ENCODE measurements at places on chromosomes 16 and 17. TPM values are rescaled to one million over a fixed set of nuclear protein-coding genes. Genes with fewer than 3 reads are reported as not detected.

DNA sequence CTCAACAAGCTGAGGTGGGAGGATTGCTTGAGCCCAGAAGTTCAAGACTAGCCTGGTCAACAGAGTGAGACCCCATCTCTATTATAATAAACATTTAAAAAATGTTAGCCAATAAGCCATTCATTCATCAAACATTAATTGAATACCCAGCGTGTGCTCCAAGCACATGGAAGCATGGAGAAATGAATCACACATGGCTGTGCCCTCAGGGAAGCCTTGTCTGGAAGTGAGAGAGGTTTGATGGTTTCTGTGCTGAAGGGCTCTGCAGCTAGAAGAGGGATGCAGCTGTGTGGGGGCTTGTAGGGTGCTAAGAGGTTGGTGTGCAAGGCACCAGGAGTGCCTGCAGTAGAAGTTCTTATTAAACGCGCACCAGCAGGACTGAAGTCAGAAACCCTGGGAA is 11.2 kb downstream of the CYB5D2 start:
- DNase-seq = no peak

DNA sequence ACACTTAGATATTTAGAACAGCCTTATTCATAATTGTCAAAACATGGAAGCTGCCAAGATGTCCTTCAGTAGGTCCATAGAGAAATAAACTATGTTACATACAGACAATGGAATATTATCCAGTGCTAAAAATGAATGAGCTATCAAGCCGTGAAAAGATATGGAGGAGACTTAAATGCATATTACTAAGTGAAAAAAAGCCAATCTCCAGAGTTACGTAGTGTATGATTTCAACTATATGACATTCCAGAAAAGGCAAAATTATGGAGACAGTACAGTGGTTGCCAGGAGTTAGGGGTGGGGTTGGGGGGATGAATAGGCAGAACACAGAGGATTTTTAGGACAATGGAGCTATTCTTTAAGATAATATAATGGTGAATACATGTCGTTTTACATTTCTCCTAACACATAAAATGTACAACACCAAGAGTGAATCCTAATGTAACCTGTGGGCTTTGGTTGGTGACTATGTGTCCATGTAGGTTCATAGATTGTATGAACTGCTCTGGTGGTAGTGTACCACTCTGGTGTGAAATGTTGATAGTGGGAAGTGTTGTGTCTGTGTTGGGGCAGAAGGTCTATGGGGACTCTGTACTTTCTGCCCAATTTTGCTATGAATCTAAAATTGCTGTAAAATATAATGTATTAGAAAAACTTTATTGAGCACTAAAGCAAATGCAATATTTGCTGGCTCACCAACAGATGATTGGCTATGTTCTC is 122.6 kb downstream of the USP22 start:
- DNase-seq = no peak

Gene CPHXL2
- not detected for total RNA-seq

DNA sequence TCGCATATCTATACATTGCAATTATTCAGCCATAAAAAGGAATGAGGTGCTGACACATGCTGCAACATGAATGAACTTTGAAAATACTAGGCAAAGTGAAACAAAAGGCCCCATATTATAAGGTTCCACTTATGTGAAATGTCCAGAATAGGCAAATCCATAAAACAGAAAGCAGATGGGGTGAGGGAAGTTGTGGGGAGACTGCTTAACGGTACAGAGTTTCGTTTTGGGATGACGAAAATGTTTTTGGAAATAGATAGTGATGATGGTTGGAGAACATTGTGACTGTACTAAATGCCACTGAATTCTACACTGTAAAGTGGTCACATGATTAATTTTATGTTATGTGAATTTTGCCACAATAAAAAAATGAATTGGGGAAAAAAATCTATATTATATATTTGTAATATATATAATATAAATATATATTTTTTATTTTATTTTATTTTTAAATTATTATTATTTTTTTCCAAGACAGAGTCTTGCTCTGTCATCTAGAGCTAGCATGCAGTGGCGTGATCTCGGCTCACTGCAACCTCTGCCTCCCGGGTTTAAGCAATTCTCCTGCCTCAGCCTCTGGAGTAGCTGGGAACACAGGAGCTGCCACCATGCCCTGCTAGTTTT is 4.2 kb upstream of the GNA13 start:
- no peak for DNase-seq

Gene KDM8
- total RNA-seq = 14.8 TPM

Gene CLEC3A
- total RNA-seq = 3.5 TPM

DNA sequence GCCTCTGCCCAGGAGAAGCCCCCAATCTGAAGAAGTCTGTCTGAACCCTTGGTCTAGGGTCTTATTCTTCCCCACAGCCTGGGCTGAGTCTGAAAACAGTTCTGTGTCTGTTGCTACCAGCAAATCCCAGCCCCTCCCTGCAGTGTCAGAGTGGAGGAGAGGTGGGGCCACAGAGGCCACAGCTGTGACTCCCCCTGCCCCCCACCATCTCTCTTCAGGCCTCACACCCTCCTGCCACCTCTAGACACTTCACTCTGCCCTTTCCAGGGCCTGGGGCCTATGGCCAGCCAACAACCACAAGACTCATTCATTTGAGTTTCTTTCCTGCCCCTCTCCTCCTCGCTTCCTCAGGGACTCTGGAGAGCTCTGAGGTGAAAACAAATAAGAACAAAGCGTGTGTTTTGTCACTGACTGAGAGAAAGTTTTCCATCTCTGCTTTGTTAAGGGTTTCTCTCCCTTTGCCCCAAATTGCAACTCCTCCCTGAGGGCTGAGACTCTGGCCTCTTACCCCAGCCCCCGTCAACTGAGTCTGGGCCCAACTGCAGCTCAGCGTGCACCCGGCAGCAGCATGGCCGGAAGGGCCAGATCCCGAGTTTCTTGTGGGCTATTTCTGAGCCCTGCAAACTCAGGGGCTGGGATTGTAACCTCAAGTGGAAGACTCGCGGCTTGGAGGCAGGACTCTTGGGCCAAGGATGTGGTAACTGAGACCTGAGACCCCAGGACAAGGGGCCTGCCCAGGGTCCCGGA is 13.2 kb downstream of the C17orf50 start:
- DNase-seq = no peak

Gene DNASE1L2
- 4.6 TPM for total RNA-seq

Gene FBXO39
- 0.23 TPM for total RNA-seq

DNA sequence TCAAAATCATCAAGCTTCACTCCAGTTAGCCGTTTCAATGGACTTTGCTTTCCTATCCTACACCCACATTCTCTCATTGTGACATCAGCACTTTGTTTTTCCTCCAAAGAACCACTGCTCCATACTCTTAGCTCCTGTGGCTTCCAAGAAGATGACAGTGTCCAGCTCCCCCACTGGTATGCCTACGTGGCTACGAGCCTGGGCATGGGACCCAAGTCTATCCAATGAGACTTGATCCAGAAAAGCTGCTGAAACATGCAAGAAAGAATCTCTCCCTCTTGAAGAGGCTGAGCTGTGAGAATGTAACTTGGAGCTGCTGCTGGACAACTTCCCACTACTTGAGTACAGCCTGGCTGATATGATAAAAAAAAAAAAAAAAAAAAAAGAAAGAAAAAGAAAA is 9.4 kb downstream of the TOX3 start:
- DNase-seq = peak; percentile 55

DNA sequence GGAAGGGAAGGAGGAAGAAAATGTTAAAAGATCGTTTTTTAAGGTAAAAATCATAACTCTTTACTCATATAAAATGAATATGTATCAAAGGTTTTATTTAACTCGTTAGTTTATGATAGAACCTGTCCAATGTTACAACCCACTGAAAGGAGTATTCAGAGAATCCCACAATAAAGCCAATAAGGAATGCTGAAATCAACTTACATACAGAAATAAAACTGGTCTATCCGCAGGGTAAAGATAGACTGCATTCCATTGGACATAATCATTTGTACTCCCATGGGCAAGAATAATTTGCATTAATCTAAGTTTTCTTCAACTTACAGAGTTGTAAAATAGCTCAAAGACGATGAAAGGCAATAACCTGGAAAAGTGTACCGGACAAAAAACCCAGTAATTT is 17.9 kb upstream of the BEAN1 start:
- DNase-seq = no peak

Gene OR1F1
- not detected for total RNA-seq

DNA sequence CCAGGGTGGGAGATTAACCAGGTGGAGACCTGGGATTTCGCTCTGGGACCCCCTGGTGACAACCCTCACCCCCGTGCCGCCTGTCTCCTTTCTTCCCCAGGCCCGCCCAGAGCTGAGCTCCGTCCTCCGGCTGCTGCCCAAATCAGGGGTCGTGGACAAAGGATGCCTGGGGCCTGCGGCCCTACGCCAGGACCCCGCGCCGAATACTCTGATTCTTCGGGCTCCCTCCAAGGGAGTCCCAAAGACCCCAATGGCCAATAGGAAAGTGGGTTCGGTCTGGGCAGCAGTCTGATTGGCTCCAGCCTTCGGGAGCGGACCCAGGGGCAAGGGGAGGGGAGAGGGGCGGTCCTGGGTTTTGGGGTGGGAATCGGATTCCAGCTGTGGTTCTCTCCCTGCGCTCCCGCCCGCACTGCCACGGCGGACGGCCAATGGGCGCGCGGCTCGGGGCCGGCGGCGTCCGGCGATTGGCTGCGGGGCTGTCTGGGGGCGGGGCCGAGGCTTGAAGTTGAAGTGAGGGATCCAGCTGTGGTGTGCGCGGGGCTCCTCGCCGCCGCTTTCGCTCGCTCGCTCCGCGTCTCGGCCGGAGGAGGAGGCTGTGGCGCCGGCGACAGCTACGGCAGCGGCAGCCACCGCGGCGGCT is at the start of gene CACNA1G:
TSS of gene CACNA1G (plus strand) at position 531 of the 640 bp plus-strand sequence. CDS start 745 bp downstream, outside the sequence.
- DNase-seq = peak; percentile 84

- no peak for DNase-seq
These were observed 217.6 kb upstream of the KCNJ16 start for GRCh38 chr17:69857412-69857835.

Gene SPNS2
- 158 TPM for total RNA-seq

DNA sequence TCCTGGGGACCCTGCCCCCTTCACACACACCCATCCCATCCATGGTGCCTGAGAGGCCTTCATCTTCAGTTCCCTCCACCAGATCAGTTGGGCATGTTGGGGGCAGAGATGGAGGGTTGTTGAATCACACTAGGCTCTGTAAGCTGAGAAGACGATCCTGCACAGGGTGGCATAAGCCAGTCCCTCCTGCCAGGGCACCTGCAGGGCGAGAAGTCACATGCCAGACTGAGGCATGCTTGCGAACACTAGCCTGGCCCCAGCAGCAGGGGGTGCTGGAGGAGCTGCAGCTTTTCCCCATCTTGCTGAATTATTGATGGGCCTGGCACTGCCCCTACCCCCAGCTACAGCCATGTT is 6.1 kb upstream of the TBX2 start:
- DNase-seq = no peak

DNA sequence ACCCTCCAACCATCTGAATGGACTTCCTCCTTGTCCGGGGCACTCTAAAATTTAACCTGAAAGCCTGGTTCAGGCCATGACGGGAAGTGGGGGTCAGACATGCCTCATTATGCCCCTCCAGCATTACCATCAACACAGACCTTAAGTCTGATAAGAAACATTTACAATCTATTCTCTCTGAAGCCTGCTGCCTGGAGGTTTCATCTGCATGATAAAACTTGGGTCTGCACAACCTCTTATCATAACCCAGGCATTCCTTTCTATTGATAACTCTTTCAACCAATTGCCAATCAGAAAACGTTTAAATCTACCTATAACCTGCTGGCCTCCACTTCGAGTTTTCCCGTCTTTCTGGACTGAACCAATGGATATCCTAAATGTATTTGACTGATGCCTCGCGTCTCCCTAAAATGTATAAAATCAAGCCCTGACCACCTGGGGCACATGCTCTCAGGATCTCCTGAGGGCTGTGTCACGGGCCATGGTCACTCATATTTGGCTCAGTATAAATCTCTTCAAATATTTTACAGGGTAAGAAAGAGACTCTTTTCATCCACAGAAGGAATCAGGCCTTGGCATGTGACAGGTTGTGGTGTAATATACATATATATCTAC is 45.6 kb downstream of the LYRM1 start:
- DNase-seq = no peak

Measured in mucosa of gallbladder (tissue), 1 donor.